ENCODE measurements at places on chromosomes 1 and 21.
A peak's percentile ranks its signal among the peaks of the same experiment; 100 is the strongest.

- DNase-seq: no peak
These were observed 885 bp downstream of the AHCYL1 start for GRCh38 chr1:109985247-109986053.

- peak; percentile 61 for DNase-seq
These were observed 43.0 kb upstream of the TMEM61 start for GRCh38 chr1:54937469-54937868.

- no peak for DNase-seq
These were observed 784.5 kb downstream of the USP25 start for GRCh38 chr21:16514316-16514715.

GRCh38 chr21:40300300-40300699, 433.1 kb downstream of the PCP4 start:
- no peak for DNase-seq

DNA sequence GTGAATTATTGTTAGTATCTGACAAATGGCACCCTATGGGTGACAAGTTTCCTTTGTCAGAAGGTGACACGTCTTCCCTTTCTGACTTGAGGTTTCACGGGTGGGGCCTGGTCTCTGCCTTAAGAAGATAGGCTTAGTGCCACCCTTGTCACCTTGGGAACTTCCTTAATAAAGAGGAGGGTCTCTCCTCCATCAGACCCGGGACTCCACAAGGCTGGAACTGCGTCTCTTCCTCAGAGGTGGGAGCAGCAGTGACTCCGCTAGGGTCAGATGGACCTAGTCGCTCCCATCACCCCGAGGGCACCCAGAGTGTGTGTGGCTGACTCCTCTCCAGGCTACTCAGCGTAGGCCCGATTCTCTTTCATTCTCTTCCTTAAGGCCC, 774 bp upstream of the WDTC1 start:
- no peak for DNase-seq

DNA sequence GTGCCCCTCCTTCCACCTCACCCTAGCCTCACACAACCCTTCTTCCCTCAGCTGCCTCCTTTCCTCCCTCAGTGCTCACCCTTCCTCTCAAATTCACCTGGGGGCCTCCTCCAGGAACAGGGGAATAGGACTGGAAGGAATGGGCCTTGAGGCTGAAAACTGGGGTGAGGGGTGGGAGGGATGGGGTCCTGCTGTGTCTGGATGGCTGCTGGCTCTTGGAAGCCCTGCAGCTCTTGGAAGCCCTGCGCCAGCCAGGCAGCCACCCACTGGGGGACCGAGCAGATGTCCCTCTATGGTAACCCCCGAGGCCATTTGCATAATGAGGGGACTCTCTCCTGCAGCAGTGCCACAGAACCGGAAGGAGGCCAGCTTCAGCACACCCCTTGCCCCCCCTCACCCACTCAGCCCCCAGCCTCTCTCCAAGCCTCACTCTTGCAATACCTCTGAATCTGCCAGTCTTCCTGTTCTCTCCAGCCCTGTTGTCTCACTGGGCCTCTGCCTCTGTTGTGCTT, 85.2 kb downstream of the KIRREL1 start:
- no peak for DNase-seq

- no peak for DNase-seq
These were observed 415.0 kb downstream of the DPYD start for GRCh38 chr1:97505816-97506215.

DNA sequence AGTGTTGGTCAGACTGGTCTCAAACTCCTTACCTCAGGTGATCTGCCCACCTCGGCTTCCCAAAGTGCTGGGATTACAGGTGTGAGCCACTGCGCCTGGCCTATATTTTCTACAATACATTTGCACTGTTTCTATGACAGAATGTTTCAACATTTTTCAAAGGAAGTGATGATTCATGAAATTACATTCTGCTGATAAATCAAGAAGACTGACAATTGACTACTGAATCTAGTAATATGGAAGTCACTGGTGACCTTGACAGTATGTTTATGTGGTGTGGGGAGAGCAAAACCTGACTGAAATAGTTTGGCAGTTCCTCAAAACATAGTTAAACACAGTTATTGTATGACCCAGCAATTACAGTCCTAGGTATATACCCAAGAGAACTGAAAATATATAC, 18.1 kb downstream of the LRIF1 start:
- no peak for DNase-seq

- no peak for DNase-seq
These were observed at the start of gene BARHL2 for GRCh38 chr1:90716552-90717355. Gene BARHL2 (minus strand): TSS chr1:90717302. CDS start chr1:90717195, 107 bp downstream.

- DNase-seq: peak; percentile 48
These were observed 415.1 kb downstream of the LRRIQ3 start for GRCh38 chr1:73782901-73783300.

DNA sequence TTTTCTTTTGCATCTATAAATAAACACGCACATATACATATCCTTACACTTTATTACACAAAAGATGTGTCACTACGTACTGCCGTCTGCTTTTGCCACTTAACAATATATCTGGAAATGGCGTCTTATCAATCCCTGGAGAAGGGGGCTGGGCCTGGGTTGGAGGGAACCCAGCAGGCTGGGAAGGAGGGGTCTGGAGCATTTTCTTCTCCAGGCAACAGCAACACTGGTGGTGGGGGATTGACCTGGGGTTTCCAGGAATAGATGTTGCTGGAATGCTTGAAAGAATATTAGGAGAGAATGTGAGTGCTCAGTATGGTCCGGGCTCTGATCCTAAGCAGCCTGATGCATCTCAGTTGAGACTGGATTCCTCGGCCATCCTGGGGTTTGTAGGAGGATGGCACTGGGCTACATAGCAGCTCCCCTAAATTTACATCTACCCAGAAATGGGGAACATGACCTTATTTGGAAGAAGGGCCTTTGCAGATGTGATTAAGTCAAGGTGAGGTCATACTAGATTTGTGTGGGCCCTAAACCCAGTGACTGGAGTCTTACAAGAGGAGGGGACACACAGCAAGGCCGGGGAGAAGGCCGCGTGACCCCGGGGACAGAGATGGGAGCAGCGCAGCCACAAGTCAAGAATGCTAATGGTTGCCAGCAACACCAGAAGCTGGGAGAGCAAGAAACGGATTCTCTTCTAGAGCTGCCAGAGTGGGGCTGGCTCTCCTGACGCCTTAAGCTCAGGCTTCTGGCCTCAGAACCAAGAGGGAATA, 98.6 kb downstream of the SIK1 start:
- no peak for DNase-seq

GRCh38 chr1:36864182-36864822, 170.0 kb downstream of the GRIK3 start:
- no peak for DNase-seq

DNA sequence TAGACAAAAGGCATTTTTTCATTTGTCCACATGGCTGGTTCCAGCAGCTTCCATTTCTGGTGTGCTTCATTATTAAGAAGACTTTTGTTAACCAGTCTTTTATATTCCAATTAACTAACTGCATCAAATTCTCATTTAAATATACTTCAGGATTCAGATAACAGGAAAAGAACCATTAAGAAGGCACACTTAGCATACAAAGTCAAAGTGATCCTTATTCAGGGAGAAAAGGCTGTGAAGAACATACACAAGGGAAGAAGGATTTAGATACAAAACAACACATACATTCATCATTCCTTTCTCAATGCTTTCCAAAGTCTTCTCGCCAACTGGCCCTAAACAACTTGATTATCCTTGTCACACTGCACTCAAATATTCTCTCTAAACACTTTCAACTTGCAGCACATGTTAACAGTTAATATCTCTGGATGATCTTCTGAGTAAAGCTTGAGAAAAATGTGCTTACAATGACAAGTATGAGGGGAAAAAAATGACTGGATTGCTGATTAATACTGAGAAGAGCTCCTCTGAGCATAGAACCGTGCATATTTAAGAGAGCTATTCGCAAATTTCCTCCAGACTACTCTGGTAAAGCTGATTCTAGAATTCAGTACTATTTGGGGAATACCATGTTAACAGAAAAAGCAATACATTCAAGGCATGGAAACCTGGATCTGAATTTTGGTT, 225.2 kb upstream of the TNR start:
- peak; percentile 79 for DNase-seq

- DNase-seq: no peak
These were observed 58.7 kb upstream of the PTGS2 start for GRCh38 chr1:186738926-186739325.

DNA sequence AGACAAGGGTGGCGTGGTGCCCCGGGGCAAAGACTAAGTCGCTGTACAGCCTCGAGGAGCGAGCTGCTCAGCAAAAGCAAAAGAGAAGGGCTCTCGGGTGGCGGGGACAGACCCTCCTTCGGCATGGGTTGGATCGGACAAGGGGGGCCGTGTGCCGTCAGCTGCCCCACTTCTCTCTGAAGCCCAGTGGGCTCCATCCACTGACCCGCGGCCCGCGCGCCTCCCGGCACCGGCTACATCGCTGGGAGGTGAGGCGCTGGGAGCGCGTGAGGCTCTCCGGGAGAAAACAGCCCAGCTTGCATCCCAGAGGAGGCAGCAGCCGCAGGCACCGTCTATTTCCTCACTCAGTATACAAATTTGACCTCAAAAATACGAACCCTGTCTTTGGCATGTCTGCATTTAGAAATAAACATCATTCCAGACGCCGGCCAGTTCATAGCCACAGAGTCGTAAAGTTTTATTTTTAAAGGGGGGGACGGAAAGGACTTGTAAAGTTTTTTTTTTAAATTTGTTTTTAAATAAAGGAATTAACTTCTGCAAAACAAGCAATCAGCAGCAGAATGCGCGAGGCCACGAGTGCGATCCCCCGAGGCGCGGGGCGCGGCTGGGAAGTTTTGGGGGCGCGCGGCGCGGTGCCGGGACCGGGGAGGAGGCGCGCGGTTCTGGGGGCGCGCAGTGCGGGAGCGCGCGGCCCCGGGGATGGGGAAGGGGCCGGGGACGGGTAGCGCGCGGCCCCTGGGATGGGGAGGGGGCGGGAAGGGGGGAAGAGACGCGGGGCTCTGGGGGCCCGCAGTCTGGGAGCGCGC, 689 bp upstream of the GPR137B start:
- DNase-seq: peak; percentile 26

Measured in fibroblast of skin of right biceps (primary cell).